ENCODE measurements at places on chromosomes 5 and 9.

- no peak for DNase-seq
Measured at GRCh38 chr5:127019928-127020327, 10.4 kb downstream of the MARCHF3 start.

DNA sequence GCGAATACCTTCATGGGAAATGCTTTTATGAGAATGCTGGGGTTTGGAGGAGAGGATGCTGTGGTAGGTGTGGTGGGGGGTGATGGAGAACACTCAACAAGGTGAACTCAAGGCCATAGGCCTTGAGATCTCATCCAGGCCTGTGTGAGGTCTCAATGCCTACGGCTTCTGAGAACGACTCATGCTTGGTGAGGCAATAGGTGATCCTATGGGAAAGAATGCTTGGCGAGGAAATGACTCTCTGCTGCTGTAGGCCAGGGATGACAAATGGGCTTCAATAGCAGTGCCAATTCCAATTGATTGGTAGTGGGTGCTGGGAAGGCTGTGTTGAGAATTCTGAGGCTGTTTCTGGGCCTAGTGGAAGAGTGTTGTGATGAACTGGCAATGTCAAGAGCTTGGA, 280.2 kb upstream of the CLINT1 start:
- DNase-seq = no peak

- DNase-seq = no peak
Measured at GRCh38 chr9:35972093-35972492, 14.1 kb upstream of the OR2S2 start.

DNA sequence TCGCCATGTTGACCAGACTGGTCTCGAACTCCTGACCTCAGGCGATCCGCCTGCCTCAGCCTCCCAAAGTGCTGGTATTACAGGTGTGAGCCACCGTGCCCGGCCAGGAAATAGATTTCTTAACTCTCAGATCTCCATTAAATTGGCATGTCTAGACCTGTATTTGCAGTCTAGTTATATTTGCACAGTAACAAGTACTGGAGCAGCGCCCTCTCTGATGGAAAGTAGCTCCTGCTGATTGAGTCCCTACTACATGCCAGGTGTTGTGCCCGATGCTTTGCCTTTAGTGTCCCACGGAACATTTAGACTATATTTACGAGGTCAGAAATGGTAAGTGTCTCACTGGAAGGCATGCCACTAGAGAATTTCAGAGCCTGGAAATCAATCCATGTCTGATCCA, 15.8 kb upstream of the TMED9 start:
- DNase-seq = no peak

DNA sequence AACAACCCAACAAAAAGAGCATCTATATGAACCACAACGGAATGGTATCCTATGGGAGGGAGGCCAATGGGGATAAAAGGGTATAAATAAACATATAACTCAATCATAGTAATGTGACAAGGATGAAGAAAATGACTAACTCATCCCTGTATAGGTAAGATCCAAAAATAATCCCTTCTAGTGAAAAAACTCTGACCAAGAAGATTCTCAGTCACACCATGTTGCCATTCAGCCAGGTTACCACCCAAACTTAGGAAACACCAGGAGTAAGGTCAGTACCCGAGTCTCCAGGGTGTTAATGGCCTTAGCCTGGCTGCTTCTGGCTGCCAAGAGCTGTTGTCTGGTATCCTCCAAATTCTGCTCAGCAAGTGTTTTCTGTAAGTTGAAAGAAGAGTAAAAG, 32.8 kb downstream of the GOLGA1 start:
- DNase-seq = no peak

DNA sequence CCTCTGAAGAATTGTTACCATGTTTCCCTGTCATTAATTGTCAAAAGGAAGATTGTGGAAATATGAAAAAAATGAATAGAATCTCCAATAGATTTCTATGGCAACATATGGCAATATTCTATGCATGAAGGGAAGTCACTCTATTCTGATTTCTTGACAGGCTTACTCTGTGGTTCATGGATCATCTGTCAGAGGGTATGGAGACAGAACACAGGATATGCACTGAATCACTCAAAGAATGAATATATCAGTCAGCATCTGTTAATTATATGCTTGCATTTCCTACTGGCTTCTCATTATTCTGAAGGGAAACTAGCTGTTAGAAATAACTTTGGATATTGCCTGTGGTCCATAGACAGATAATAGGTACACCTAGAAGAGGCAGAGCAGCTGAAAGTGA, 918.9 kb downstream of the DTWD2 start:
- DNase-seq = no peak

GRCh38 chr9:92474587-92474986, 7.7 kb downstream of the ASPN start:
- no peak for DNase-seq

- no peak for DNase-seq
Measured at GRCh38 chr9:19999491-20000057, 210.7 kb upstream of the SLC24A2 start.

- DNase-seq = no peak
Measured at GRCh38 chr5:157756122-157756521, 12.6 kb downstream of the LSM11 start.

DNA sequence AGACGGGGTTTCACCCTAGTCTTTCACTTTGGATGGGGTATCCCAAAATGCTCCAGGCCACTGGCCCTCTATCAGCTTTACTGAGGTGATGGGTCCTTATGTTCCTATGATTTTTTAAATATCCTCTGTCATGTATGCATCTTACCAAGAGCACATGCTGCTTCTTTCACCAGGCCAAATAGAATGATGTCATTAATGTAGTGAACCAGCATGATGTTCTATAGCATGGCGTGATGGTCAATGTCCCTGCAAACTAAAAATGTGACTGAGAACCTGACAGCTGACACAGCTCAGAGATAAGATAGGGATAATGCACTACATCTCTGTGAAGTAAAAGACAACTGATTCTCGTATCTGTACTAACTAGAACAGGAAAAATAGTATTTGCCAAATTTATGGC, 103.6 kb downstream of the SLC1A3 start:
- no peak for DNase-seq

All from inflammatory macrophage treated with lipopolysaccharide for 1 hour (primary cell).